ENCODE measurements at places on chromosomes 12 and 14.

- no peak for DNase-seq
Observed at GRCh38 chr14:81449114-81449513, 49.0 kb upstream of the STON2 start.

DNA sequence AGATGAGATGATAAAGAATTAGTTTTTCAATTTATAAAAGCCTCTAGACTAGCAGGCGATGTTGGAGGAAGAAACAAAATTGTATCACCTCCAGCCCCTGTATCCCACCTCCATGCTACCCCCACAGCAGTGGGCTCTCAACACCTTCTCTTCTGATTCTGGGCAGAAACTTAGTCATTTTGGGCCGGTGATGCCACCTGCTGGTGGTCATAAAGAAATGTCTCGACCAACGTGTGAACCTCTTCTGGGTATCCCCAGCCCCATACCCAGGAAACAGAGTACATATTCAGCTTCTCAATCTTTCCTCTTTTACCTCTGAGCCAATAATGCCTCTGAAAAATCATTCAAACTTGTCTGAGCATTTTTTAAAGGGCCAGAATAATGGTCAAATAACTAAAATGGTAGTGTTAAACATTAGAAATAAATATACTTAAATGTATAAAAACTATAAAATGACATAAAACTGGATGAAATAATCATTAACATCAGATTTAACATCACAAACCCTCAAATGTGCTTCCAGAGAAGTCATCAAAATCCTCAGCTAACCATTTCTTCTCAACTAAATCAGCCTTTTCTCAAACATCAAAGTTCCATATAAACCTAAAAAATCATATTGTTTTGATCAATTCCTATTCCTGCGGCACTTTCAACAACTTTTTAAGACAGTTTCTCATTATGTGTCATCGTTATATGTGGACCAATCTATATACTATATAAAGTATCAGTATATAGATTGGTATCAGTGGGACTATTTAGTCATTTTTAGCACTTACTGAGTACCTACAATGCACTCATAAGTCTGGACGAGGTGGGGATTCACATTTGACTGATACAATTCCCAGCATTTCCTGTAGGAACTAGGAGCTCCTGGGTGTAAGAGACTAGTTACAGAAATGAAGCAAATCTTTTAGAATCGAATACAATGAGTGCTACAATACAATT, 69.4 kb downstream of the ATXN2 start:
- DNase-seq = peak; percentile 38

DNA sequence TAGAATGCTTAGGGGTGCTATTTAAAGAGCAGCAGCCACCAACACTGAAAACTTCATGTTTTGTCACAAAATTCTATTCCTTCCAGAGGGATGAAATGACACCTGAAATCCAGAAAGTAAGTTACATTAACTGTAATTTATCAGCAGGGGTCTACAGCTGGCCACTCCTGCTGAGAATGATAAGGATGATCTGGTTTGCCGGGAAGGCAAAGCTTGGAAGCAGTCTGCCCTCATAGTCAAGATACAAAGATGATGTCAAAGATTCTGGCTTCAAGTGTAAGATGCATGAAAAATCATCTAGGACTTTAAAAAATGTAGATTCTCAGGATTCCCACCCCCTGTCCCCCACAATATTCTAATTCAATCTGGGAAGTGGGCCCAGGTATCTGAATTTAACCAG, 58.4 kb downstream of the DCAF5 start:
- no peak for DNase-seq

GRCh38 chr12:58712976-58713375, 207.3 kb downstream of the LRIG3 start:
- no peak for DNase-seq

DNA sequence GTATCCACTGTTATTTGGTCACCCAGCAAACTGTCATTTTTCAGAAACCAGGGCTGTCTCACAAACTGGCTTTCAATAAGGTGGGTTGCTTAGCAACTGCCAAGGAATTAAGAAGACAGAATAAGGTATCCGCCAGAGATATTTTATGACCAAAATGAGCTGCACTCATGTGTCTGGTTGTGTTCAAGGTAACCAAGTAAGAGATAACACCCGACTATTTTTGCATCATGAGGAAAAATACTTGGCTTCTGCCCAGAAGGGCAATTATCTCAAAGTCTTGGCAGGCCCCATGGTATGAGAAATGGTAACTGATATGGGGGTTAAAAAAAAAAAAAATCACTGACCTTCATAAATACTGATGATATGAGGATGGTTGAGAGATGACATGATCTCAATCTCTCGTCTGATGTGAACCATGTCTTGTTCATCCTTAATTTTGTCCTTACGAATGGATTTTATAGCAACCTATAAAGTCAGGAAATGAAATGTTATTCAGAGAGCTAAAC, 32.6 kb downstream of the NUAK1 start:
- DNase-seq = no peak

- DNase-seq = no peak
Observed at GRCh38 chr14:103072595-103073366, 11.2 kb upstream of the LBHD2 start.

GRCh38 chr12:106342397-106343213, 14.9 kb upstream of the POLR3B start:
- no peak for DNase-seq

DNA sequence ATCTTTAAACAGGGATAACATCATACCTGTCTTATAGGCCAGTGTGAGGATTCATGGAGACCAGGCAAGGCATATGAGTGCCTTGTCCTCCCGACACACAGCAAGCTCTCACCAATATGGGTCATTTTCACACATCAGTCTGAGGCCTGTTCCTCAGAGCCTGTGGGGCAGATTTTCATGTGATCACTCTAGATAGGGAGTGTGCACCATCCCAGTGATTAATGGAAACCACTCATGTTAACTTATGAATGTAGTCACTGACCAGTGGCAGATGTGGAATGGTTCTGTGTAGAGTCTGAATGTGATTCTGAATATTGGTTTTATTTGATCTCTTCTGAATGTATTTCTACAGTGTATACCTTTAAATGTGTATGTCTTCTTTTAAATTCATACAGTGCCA, 219.7 kb upstream of the SFSWAP start:
- DNase-seq = no peak

DNA sequence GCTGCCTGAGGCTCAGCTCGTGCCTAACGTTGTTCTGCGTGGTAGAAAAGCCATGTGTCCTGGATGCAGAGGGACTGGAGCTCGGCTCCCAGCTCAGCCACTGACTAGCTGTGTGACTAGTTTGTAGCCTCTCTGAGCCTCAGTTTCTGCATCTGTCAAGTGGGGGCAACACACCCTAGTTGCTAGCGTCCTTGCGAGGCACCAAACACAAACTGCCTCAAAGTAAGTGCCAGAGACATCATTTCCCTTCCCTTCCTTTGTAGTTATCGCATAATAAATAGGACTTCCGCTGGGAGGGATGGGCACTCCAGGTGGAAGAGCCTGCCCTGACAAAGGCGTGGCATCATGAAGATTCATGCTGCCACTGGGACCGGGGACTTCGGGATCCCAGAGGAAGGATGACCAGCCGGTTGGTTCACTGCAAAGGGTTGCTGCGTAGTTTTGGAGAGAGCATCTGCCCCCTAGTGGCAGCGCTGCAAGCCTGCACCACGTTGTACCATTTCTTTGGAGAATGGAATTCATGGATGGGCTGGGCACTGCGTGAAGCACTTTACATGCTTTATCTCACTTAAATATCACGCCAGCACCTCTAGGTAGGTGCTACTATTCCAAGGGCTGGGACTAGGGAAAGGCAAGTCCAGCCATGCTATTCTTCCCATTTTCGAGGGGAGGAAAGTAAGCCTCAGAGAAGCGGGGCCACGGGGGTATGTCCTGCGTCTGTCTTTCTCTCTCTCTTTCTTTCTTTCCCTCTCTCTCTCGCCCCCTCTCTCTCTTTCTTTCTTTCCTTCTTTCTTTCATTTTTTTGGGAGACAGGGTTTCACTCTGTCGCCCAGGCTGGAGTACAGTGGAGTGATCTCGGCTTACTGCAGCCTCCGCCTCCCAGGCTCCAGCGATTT, 4.6 kb downstream of the CCDC197 start:
- DNase-seq = no peak

GRCh38 chr12:85657836-85658630, 178.2 kb downstream of the RASSF9 start:
- DNase-seq = no peak

DNA sequence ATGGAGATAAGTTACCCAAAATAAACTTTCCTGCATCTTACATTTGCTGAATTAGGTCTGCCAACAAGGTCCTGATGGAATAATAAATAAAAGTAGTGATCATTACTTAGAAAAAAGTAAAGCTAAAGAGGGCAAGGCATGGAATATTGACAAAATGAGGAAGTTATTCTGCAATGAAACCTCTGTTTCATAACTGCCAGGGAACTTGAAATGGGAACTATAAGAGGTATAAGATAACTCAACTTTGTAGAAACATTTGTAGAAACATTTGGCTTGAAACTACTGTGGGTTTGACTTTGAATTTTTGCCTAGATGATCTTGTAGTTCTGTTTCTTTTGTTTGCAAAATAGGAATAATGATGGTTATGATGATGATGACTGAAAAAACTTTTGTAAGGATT, 18.7 kb upstream of the YBX3 start:
- no peak for DNase-seq

DNA sequence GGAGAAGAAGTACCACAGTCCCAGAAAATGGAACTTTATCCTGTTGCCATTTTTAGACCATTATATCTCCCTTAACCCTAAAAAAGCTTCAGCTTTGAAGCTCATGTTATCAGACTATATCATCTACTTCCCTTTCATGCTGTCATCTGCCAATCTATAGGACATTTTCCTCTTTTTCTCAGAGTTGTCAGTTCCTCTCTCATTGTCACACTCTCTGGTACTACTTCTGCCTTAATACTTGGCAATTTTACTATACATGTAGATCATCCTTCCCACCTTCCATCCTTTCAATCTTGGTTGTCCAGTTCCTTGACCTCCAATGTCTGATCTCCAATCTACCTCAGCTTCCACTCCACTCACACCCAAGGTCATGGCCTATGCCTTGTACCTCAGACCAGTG, 57.4 kb downstream of the SLC15A5 start:
- no peak for DNase-seq

GRCh38 chr14:20904393-20905029, 13.3 kb downstream of the RNASE3 start:
- DNase-seq = no peak

DNA sequence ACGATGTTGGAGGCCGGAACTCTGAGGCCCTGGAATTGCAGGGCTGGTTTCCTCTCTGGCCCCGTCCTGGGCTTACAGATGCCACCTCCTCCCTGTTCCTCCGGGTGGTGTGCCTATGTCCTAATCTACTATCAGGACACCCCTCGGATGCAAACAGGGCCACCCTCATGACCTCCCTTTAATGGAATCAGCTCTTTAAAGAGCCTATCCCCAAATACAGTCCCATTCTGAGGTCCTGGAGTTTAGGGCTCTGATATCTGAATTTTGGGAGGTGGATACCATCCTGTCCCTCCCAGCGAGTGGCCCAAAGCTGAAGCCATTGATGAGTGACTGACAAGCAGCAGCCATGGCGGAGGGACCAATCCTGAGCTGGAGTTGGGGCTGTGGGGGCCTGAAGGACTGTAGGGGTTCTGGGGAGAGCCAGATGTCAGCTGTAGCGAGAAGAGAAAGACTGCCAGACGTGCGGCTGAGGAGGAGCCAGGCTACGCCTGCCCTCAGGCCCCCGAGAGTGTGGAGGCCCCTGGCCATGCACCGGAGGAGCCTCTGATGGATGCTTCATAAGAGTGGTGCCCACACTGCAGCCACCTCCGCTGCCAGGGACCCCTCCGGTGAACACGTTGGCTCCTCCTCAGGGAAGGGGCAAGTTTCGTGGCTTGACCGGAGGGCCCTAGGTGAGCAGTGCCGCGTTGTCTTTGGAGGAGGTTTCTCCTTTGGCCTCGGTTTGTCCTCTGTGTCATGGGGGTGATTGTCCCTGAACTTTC, 100.2 kb downstream of the KIF26A start:
- no peak for DNase-seq

GRCh38 chr14:100723830-100724437, 2.8 kb upstream of the DLK1 start:
- DNase-seq = no peak

- peak; percentile 5 for DNase-seq
Observed at GRCh38 chr12:27464220-27464554, 17.7 kb downstream of the SMCO2 start.

GRCh38 chr14:85444635-85445034, 85.3 kb upstream of the FLRT2 start:
- DNase-seq = no peak

GRCh38 chr14:69713993-69714679, 52.8 kb upstream of the SRSF5 start:
- no peak for DNase-seq

Data from stimulated activated CD8-positive, alpha-beta memory T cell treated with anti-CD3 and anti-CD28 coated beads, Interleukin-2, amount 100 ng/mL, for 48 hours (primary cell).